Sciatic nerve (tissue), 2 donors: ENCODE measurements at places on chromosomes 11 and 22. TPM values are rescaled to one million over a fixed set of nuclear protein-coding genes. Genes with fewer than 3 reads are reported as not detected.

Gene RTN4R
- total RNA-seq = 4.4 TPM

Gene SMDT1
- total RNA-seq = 53.3 TPM

Gene FOSL1
- total RNA-seq = 5.6 TPM

Gene OR11H1
- not detected for total RNA-seq

Gene HEPN1
- total RNA-seq = not detected

Gene SCO2
- 1.9 TPM for total RNA-seq

Gene C11orf58
- total RNA-seq = 127 TPM

Gene MUC5B
- 0.71 TPM for total RNA-seq

Gene C1QTNF6
- total RNA-seq = 7.8 TPM

Gene NXPE1
- total RNA-seq = not detected

Gene LRP5
- total RNA-seq = 55.2 TPM

Gene SHISAL1
- total RNA-seq = 2.1 TPM

Gene GAB4
- total RNA-seq = 0.85 TPM

Gene RPL27A
- 710 TPM for total RNA-seq

Gene CYB5R2
- total RNA-seq = 96.4 TPM

Gene MIOX
- total RNA-seq = not detected

Gene ZBTB16
- 22.7 TPM for total RNA-seq

Gene OR8D1
- total RNA-seq = not detected

Gene MMP7
- not detected for total RNA-seq

Gene C11orf16
- total RNA-seq = not detected

Gene NPAS4
- total RNA-seq = not detected

Gene CTSW
- total RNA-seq = 2.5 TPM

Gene SLC35E4
- 3.4 TPM for total RNA-seq

Gene IGSF9B
- 13.5 TPM for total RNA-seq

Gene KRTAP5-10
- total RNA-seq = not detected

Gene ESAM
- total RNA-seq = 61.0 TPM

Gene CELSR1
- 1.9 TPM for total RNA-seq

Gene STARD10
- 27.2 TPM for total RNA-seq

Gene FERMT3
- 20.7 TPM for total RNA-seq

Gene HIRA
- 26.2 TPM for total RNA-seq

Gene PYGM
- 8.1 TPM for total RNA-seq

Gene SLC22A12
- total RNA-seq = not detected

Gene GSC2
- total RNA-seq = not detected

Gene LDLRAD3
- 47.5 TPM for total RNA-seq

Gene TNNI2
- total RNA-seq = not detected

Gene MRGPRE
- not detected for total RNA-seq

Gene ABCC8
- 8.2 TPM for total RNA-seq

Gene DNAJC4
- total RNA-seq = 30.4 TPM

Gene USH1C
- total RNA-seq = not detected

Gene OR52N4
- total RNA-seq = 0.85 TPM

Gene MOV10L1
- total RNA-seq = 1.6 TPM

Gene PANX2
- 0.76 TPM for total RNA-seq

Gene RNF26
- 17.4 TPM for total RNA-seq

Gene RBFOX2
- 77.7 TPM for total RNA-seq

Gene TIRAP
- 15.5 TPM for total RNA-seq

Gene CARNS1
- 8.4 TPM for total RNA-seq

Gene ZNF408
- total RNA-seq = 6.5 TPM

Gene CEND1
- not detected for total RNA-seq

Gene MAP6
- total RNA-seq = 10.7 TPM

Gene E2F8
- total RNA-seq = 0.13 TPM
